ENCODE measurements at places on chromosomes 5 and 9.

DNA sequence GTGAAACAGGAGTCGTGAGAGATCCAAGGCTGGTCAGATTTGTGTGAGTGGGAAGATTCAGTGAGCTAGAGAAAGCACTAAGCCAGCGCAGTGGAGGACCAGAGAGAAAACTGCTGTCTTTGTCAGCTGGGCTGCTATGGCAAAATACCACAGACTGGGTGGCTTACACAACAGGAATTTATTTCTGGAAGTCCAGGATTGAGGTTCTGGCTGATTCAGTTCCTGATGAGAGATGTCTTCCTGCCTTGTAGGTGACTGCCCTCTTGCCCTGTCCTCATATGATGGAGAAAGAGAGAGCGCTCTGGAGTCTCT lies 24.2 kb upstream of the ANKRD33B start:
- DNase-seq, result no peak

GRCh38 chr5:23352446-23352845 lies 155.0 kb upstream of the PRDM9 start:
- no peak for DNase-seq

DNA sequence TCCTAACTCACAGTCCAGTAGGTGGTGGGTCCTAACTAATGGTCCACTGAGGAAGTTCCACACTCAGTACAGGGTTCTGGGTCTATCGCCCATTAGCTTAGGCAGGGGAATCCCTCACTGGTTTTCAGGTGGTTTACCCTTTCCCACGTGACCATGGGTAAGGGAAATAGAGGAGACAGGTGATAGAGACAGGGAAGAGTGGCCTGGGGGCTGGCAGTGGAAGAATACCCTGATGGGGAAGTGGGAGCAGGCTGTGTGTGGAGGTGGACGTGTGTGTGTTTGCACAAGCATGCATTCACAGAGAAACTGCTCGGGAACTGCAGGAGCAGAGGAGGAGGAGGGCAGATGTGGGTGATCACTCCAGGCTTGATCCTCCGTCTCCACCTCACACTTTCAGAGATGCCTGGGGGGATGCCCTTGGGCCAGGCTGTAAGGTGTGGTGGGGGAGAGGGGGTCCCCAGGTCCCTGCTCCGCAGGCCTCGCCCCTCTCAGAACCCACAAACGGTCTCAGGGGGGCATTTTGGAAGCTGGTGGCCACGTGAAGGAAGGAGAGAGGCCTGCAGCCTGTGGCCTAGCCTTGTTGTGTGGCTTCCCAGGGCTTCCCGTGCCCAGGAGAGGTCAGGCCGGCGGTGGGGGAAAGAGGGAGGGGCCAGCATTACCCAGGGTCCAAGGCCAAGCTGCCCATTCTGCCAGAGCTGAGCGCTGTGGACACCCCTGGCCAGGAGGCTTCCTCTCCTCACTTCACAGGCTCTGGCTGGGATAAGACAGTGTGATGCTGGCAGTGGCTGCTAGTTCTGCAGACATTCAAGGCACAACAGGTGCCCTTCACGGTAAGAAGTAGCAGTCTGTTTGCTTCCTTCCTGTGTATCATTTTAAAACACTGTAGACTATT lies 80.0 kb downstream of the OTULIN start:
- DNase-seq, result no peak

DNA sequence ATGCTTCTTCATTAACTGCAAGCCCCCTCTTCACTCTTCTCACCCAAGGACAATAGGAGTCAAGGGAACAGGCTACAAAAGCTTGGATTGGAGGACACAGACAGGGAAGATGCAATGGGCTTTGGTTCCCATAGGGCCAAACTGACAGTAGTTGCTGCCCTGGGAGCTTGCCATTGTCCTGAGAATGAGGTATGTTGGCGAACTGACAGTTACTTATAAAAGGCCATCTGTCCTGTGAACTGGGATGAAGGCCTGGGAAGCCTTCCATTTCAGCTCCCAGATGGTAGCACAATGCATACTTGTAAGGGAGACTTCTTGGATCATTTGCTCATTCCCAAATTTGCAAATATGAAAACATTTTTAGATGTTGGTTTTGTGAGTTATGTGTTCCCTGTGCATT lies 88.9 kb downstream of the SNCAIP start:
- no peak for DNase-seq

DNA sequence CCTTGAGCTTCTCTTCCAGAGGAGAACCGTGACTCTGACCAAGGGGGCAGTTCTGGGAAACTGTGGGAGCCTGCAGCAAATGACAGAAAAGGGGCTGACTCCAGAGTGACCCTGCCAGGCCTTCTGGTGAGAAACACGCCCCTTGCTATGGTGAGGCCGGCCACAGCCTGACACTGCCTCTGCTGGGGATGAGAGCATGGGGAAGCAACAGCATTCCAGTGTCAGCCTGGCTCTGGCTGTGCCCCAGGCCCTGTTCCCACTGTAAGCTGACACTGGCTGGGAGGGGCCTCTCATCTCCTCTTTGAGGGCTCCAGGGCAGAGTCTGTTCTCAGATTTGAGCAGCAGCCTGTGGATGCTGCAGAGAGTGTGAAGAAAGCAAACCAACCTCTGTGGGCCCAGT lies 180.0 kb upstream of the IL12B start:
- no peak for DNase-seq

- DNase-seq, result peak; percentile 66
These were observed 24.9 kb upstream of the SH3PXD2B start for GRCh38 chr5:172479034-172479783.

DNA sequence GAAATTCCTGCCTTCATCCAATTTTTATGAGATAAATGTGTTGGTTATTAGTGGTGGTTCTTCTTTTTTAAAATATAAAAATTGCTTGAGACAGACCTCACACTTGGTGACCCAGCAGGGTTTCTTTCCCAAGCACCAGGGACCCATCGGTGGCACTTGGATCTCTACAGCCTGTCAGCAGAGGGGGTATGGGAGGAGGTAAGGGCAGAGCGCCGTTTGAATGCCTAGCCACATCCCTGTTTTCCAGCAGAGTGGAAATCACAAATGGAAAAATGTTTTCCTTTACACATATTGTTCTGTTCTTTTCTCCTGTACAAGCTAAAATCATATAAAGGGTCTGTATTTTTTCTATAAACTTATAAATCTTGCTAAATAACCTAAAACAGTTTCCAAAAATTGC lies 248.0 kb downstream of the NR3C1 start:
- DNase-seq, result no peak

DNA sequence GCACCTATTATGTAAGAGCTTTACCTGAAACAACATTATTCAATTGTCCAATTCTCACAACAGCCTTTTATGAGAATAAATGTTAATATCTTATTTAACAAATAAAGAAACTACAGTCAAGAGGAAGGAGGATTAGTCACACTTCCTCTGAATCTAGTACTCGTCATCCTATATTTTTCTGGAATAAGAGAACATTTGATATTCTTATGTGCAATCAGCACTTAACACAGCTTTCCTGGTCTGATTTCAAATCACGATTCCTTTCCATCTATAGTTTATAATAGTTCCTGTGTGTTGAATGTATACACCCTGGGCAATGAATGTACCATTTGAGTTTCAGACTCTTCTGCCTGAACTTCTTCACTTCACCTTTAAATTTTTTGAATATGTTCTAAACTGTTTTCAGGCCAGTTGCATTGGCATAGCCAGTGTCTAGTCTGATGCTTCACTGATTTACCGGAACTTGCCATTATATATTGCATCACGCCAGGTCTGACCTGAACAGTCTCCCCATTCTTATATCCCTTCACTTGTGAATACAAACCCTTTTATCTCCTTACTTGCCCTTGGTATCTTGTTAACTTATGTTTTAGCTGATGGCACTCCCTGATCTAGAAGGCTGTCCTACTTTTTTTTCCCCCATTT lies 698.3 kb downstream of the MAT2B start:
- DNase-seq, result no peak

Data from hypothalamus (tissue), 51 donors.